ENCODE measurements at places on chromosomes 6 and 20.

DNA sequence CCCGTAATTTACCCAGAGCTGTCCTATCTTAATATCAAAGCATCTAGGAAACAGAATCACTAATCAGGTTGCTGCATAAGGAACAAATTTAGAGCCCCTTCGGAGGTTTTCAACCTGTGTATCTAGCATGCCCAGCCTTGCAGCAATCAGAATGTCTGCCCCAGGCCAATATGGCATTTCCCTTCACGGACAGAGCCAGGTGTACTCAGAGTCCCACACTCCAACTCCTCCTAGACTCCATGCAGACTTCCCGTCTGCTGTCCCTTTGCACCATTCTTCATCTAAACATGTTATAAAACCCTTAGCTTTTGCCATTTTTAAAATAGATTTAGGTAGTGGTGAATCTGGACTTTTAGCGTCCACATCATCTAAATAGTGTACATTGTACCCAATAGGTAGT, 61.0 kb downstream of the ZHX3 start:
- DNase-seq = no peak

- no peak for DNase-seq
Observed at GRCh38 chr20:32463642-32464400, 105.7 kb downstream of the ASXL1 start.

- DNase-seq = no peak
Observed at GRCh38 chr6:38460186-38460585, 179.5 kb downstream of the BTBD9 start.

DNA sequence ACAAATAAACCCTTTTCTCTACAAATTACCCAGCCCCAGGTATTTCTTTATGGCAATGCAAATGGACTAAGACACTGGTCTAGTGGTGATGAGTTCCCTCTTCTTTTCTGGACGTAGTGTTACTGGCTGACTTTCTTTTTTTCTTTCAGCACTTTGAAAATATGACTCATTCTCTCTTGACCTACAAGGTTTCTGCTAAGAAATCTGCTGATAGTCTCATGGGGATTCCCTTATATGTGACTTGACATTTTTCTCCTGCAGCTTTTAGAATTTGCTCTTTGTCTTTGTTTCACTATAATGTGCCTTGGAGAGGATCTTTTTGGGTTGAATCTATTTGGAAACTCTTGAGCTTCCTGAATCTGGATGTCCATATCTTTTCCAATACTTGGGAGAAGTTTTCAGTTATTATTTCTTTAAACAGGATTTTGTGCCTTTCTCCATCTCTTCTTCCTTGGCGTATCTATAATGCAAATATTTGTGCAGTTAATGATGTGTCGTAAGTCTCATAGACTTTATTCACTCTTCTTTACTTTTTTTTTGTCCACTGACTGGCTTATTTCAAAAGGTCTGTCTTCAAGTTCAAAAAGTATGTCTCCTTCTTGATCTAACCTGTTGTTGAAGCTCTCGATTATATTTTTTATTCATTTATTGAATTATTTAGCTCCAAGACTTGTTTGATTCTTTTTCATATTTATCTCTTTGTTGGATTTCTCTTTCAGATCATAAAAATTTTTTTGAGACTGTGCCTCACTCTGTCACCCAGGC, 42.2 kb upstream of the TPD52L1 start:
- DNase-seq = no peak

GRCh38 chr6:160029525-160029924, 60.6 kb downstream of the IGF2R start:
- no peak for DNase-seq

- no peak for DNase-seq
Observed at GRCh38 chr6:104591573-104592334, 268.0 kb downstream of the HACE1 start.

DNA sequence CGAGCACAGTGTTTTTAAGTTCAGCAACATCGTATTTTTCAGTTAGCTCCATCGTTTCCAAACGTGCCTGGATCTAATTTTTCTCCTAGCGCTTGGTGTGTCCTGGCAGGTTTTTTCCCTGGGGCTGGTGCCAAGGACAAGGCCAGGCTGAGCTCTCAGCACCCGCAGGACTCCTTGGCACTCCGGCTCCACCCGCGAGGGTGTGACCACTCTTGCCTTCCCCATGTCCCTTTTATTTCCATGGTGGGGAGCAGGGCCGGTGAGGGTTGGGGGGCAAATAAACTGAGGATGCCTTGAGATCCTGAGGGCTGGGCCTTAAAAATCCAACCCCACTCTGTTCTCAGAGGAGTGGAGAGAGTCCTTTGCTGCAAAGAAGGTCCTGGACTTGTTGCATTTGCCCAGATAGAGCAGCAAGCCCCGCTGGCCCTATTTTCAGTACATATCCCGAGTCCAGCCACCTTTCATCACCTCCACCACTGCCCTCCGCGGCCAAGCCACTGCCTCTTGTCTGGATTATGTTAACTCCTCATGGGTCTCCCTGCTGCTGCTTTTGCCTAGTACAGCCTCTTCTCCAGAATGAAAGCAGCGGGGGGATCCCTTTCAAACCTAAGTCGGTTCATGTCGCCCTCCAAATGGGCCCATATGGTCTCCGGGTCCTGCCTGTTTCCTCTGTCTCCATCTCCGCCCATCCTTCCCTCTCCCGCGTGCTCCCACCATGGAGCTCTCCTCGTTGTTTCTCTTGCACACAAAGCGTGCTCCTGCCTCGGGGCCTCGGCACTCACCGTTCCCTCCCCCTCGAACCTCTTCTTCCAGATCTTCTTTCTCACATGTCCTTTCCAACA, 4.5 kb upstream of the RAB44 start:
- no peak for DNase-seq

DNA sequence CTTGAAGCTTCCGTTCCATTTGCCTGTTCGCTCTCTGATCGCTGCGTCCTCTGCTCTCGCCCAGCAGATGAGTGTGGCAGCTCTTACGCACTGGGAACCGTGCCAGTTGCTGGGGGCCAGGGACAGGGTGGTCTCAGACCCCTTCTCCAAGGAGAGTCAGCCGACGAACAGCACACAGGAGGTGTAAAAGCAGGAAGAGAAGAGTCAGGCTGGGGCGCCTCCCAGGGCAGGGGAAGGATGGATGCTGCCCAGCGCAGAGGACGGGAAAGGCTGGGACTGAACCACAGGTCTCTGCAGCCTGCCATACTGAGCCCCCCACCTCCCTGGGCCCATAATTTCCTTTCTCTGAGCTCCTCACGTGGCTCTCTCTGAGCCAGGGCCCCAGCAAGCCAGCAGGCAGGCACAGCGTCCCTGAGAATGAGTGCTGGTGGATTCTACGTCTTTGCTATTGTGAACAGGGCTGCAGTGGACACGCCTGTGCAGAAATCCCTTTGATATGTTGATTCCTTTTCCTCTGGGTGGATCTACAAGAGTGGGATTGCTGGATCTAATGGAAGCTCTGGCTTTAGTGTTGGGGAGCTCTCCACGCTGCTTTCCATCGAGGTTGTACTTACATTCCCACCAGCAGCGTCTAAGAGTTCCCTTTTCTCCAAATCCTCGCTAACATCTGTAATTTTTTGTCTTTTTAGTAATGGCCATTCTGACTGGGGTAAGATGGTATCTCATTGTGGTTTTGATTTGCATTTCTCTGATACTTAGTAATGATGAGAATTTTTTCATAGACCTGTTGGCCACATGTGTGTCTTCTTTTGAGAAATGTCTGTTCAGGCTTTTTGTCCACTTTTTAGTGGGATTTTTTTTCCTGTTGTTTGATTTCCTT, 104.1 kb downstream of the PSMB1 start:
- no peak for DNase-seq

DNA sequence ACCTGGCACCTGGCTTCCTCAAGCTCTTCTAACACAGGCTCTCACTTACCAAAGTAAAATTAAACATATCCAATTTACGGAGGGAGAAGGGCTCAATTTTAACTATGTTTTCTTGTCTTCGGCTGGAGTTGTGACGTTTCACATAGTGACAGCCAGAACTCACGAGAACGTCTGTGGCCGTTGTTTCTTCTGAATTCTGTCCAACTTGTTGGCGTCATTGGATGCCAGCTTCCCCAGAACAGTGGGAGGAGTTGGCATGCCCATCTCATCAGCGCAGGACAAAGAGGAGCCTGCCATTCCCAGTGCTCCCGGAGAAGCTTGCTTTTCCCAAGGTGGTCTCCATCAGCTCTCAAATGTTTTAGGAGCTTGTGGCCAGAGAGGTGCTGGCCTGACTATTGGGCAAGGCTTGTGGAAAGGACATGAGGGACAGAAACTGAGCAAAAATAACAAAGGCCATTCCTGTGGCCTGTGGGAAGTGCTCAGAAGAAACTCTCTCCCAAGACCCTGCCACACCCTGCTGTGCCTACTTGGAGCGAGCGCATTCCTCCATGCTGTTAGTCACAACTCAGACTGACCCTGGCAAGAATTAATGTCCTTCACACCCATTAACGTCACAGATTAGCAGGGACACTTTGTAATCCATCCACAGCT, 265.4 kb upstream of the CDH4 start:
- no peak for DNase-seq
